ENCODE measurements at places on chromosomes 5 and 9. TPM values are rescaled to one million over a fixed set of nuclear protein-coding genes. Genes with fewer than 3 reads are reported as not detected.
A peak's percentile ranks its signal among the peaks of the same experiment; 100 is the strongest.

DNA sequence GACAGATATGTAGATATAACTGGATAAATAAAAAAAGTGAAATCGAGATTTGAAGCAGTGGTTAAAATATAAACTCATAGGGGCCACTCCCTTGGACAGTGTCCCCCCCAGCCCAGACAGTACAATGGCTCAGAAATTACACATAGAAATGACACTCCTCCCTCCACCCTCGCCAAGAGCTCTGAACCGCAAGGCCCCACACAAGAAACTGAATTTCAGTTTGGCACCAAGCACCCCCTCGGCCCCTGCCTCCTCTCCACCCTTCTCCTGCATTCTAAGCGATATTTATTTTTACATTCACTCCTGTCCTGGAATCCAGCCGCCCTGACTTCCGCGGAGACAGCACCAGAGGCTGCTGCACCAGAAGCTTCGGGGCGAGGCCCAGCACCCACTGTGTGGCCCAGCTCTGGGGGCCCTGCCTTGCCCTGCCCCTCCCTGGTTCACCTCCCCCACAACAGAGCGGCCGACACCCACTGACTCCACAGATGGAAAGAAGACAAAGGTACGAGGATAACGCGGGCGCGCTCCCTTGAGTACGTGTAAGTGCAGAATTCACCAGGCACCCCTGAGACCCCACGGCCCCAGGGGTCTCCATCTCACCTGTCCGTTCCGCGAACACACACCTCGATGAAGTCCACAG, 11.0 kb downstream of the STC2 start:
- DNase-seq, result no peak

GRCh38 chr5:11166923-11167322, 405.9 kb upstream of the DAP start:
- no peak for DNase-seq

The F12 gene
- polyA plus RNA-seq, result 0.27 TPM

DNA sequence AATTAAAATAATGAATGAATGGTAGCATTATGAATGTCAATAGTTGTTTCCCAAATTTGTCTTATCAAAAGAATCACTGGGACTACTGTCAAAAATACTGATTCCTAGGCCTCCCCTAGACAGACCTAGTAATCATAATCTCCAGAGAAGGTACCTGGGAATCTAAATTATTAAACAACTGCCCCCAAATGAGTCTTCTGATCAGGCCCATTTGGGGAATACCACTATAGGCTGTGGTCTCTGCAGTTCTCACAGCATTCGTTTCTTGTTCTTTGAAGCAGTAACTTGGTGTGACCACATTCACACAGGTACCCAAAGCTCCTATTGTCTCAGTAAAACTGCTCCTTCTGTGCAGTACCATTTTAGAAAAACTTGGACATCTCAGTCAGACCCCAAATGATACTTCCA, 230.9 kb downstream of the PIK3R1 start:
- no peak for DNase-seq

The ASS1 gene
- polyA plus RNA-seq, result 77.8 TPM

- no peak for DNase-seq
Measured at GRCh38 chr5:125298258-125298657, 551.8 kb upstream of the ZNF608 start.

GRCh38 chr5:16957304-16958196, 21.5 kb upstream of the MYO10 start:
- DNase-seq, result no peak

- no peak for DNase-seq
Measured at GRCh38 chr9:132487351-132487791, 77.4 kb downstream of the CFAP77 start.

The PTPRD gene
- polyA plus RNA-seq, result 1.3 TPM

The SHISAL2B gene
- not detected for polyA plus RNA-seq

- DNase-seq, result peak; percentile 80
Measured at GRCh38 chr5:147782110-147783028, at the start of gene JAKMIP2. TSS of gene JAKMIP2 (minus strand) at chr5:147782728. CDS start at chr5:147671806, 110,922 bp downstream.

- DNase-seq, result no peak
Measured at GRCh38 chr9:87537625-87538024, 40.0 kb downstream of the DAPK1 start.

The NPR3 gene
- 12.6 TPM for polyA plus RNA-seq

The PLCXD3 gene
- 36.2 TPM for polyA plus RNA-seq

DNA sequence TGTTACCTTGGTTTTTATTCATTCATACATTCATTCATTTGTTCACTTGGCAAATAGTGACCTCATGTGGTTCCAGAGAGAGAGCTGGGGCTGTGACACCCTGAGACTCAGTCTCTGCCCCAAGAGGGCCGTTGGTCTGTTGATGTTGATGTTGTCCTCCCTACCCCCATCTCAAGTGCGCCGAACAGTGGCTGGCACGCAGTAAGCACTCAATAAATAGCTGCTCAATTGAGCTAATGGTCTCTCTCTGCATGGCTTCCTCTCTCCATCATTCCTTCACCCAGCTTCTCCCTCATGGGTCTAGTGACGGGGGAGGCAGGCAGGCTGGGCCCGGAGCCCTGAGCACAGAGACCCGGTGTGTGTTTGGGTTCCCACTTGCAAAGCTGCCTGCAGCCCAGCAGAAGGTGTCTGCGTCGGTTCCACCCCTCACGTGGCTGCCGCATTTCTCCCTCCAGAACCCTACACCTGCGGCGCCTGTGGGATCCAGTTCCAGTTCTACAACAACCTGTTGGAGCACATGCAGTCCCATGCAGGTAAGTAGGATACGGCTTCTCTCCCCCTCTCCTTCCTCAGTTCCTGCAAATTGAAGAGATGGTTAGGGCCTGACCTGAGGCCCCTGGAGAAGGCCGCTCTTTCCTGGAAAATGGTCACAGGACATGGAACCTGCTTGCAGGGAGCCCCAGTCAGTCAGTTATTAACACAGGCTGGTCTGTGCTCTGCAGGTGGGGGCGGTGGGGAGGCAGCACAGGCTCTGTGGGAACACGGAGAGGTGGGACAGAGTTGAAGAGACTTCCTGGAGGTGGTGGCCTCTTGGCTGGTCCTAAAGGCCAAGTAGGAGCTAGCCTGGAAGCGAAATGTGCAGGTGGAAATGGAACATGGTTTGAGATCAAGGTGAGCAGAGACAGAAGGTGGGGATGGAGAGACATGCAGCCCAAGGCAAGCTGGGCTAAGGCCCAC, 42.0 kb downstream of the AMBP start:
- no peak for DNase-seq

DNA sequence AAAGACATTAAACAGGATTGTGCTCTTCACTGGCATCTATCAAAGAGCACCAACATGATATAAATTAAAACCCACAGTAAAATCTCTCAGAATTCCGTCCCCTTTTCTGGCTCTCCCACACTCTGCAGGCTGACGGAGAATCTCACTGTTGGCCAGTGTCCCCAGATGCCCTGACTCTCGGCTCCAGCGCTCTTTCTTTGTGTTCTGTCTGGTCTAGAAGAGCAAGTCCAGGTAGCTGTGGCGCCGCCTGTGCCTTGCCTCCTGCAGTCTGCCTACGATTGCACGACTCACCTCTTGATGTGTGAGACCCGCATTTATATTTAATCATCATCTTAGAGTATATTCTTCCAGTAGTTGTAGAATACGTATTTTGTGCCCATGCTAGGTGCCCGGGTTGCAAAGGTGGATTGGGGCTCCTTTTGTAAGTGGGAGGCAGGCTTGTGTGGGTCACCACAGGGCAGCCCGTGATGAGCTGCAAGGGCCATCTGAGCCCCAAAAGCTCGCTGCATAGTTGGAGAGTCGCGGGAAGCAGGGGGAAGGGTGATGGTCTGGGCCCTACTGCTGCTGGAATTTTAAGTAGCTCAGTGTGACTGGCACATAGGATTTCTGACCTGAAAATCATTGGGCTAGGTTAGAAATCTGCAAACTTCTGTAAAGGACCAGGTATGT, 55.6 kb downstream of the EHMT1 start:
- DNase-seq, result peak; percentile 53

DNA sequence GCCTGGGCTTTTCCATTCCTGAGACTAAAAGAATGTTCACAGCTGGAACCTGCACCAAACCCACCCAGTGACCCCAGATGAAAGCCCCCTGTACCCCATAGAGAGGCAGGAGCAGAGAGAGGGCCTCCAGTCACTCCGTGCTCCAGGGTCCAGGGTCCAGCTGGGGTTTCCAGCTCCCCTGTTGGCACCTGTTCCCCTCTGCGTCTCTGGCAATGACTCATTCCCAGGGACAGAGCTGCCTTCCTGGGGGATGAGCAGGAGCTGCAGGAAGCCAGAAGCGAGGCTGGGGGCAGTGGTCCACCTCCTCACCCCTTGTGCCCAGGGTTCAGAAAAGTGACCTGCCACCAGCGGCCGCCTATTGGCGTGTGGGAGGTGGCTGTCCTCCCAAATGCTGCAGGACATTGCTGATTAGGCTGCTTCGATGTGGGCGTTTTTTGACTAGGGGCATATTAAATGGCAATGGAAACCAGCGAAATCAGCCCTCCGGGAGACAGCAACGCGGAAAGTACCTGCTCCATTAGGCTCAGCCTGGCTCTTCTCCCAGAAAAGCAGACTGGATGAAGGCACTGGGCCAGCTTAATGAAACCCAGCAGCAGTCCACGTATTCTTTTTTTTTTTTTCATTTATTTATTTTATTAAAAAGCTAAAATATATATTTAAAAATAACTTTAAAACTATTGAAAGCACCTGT, 97.4 kb downstream of the DAP start:
- DNase-seq, result peak; percentile 55

GRCh38 chr9:137397675-137398423, 25.1 kb downstream of the EXD3 start:
- DNase-seq, result peak; percentile 39

The TAF1L gene
- not detected for polyA plus RNA-seq

The SLC25A2 gene
- polyA plus RNA-seq, result 0.14 TPM

GRCh38 chr9:86665416-86665815, 281.9 kb downstream of the GAS1 start:
- no peak for DNase-seq

DNA sequence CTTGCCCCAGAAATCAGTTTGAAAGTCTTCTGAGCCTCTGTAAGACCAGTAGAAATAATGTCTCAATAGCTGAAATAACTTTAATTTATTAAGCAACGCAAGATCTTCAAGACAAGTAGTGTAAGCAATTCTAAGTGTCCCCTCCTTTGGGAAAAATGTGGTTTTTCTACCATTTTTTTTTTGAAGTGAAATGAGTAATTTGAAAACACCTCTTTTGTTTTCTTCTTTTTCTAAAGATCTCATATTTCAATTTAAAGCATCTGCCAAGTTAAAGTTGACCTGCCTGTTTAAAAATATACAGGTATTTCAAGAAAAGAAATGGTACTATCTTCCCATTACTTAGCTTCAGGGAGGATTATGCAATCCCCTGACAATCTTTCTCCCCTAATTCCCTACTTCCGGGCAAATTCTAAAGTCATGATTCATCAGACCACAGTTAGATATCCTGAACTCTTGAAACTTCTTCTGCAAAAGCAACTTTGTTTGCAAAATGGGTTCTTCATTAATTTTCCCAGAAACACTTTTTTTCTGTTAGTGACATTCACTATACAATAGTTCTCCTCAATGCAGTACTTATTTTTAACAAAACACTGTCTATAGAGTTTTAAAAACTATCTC, 7.8 kb upstream of the ANXA1 start:
- DNase-seq, result no peak

GRCh38 chr5:35199886-35200285, 30.4 kb downstream of the PRLR start:
- no peak for DNase-seq

The NR5A1 gene
- polyA plus RNA-seq, result not detected

DNA sequence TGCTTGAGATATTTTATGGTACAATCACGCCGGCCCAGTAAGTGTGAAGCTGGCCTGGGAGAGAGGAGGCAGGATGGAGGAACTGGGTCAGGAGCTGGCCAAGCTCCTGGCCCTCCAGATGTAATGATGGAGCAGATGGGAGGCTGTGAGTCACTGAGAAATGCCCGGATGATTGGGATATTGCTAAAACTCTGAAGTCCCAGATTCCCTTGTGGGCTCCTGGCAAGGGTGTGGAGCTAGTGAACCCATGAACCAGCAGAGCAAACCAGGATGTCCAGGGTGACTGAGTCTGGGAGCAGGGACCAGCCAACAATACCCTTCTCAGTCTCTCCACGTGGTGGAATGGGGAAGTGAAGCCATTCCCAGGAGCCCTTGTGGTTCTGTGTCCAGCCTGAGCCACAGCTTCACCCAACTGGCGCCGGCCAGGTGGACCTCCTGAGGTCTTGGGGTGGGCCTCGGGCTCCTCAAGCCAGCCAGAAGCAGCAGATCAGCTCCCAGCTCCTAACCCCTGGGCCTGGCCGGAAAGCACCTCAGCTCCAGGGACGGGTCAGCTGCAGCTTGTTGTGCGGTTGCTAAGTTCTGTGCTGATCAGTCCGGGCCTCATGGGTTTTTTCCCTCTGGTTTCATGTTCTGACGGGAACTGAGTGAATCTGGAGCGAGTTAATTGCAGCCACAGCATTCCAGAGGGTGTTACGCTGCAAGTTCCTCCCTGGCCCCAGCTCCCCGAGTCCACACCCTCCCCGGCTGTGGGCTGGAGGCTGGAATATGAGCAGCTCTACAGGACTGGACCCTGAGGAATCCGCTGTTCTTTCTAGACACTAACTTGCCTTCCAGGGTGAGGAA, 37.6 kb downstream of the DUSP1 start:
- DNase-seq, result peak; percentile 92

DNA sequence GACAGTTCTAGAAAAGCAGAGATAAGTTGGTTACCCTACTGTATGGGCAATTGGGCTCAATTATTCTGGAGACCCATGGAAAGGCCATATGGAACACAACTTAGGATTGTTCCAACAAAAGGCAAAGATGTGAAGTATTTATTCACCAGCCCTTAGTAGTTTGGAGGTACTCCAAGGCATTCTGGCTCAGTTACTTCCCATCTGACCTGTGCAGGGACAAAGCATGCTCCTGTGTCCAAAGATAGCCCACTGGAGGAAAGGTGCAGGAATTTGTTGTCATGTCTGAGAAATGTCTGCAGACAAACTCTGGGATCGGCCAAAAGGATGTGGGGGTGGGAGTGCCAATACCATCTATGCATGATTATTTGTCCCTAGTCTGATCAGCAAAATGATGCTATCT, 279.5 kb upstream of the PTGER4 start:
- peak; percentile 30 for DNase-seq

- no peak for DNase-seq
Measured at GRCh38 chr5:181212080-181212479, 7.1 kb upstream of the TRIM7 start.

DNA sequence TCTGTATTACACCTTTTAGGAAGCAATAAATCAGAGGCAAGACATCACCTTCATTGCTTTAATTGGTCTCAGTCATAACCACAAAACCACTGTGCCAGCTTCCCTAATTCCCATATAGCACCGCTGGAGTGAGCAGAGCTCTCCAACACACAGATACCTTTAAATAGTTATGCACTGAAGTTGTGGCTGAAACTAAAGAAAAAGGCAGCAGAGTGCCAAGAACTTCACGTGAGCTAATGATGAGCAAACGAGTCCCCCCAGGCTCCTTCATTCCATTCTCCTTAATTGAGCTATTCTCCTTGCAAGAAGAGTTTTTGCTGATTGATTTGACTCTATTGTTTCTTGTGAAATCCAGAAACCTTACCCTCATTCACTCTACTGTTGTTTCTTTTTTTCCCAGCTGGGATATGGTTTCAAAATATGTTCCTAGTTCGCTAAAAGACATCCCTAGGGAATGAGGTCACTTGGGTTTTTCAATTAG, 501.5 kb downstream of the SPATA31D1 start:
- DNase-seq, result no peak

GRCh38 chr5:32029781-32030180, 144.3 kb downstream of the GOLPH3 start:
- no peak for DNase-seq

The NEURL1B gene
- 16.7 TPM for polyA plus RNA-seq

Measured in right cardiac atrium (tissue), 5 donors.